ENCODE measurements at places on chromosomes 1 and 21. TPM values are rescaled to one million over a fixed set of nuclear protein-coding genes. Genes with fewer than 3 reads are reported as not detected.

GRCh38 chr1:168717906-168718891 is 10.8 kb downstream of the DPT start:
- H3K27ac ChIP-seq: no peak overlapping the region
- no peak overlapping the region for H3K4me3 ChIP-seq
- DNase-seq: no peak
- no peaks in the 10 kb centered on the region for H3K4me1 ChIP-seq
- H3K36me3 ChIP-seq: no peaks in the 10 kb centered on the region
- peaks cover 19% of the 10 kb centered on the region for H3K27me3 ChIP-seq

- H3K4me1 ChIP-seq: no peaks in the 10 kb centered on the region
- DNase-seq: no peak
- no peak overlapping the region for H3K4me3 ChIP-seq
- H3K27ac ChIP-seq: no peak overlapping the region
- H3K27me3 ChIP-seq: no peaks in the 10 kb centered on the region
These were observed 5.5 kb upstream of the RGS21 start for GRCh38 chr1:192311281-192311680.

GRCh38 chr1:16981269-16981849 is 939 bp upstream of the MFAP2 start:
- peaks cover 33% of the 10 kb centered on the region for H3K27me3 ChIP-seq
- no peak for DNase-seq
- peaks cover 4% of the 10 kb centered on the region for H3K36me3 ChIP-seq
- no peaks in the 10 kb centered on the region for H3K4me1 ChIP-seq
- H3K4me3 ChIP-seq: peak overlapping the region; percentile 9

- peak overlapping the region; percentile 50 for H3K27ac ChIP-seq
- peaks cover 11% of the 10 kb centered on the region for H3K27me3 ChIP-seq
- H3K4me3 ChIP-seq: no peak overlapping the region
- no peaks in the 10 kb centered on the region for H3K36me3 ChIP-seq
- peak; percentile 63 for DNase-seq
These were observed 25.0 kb upstream of the LAPTM5 start for GRCh38 chr1:30782361-30783255.

- no peak overlapping the region for H3K27ac ChIP-seq
- no peaks in the 10 kb centered on the region for H3K36me3 ChIP-seq
- no peak for DNase-seq
These were observed 6.4 kb downstream of the LAMC1 start for GRCh38 chr1:183029591-183030000.

DNA sequence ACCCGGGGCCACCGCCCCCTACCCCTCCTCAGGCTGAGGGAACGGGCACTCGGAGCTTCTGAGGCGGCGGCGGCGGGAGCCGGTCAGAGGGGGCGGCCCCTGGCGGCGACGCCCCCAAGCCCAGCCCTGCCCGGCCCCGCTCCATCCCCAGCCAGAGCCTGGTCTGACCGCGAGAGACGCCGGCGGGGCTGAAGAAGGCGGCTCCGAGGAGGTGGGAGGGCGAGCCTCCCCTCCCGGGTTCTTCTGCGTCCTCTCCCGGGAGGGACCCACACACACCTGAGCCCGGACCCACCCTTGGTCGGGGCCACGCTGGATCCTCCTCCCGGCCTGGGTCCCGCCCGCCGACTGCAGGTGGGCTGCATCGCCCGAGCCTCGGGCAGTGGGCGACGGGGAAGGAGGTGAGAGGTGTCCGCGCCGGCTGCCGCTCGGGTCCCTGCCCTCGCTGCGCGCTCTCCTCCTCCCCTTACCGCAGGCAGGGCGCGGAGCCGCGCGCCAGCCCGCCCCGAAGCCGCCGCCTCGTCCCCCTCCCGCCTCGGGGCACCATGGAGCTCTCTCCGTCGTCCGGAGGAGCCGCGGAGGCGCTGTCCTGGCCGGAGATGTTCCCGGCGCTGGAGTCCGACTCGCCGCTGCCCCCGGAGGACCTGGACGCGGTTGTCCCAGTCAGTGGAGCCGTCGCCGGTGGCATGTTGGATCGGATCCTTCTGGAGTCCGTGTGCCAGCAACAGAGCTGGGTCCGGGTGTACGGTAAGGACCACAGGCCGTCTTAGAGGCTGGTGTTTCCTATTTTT is at the start of gene RASAL2:
Gene RASAL2, plus strand, starts transcription at position 154 of the 788 bp plus-strand sequence. Its CDS starts 389 bp downstream, at position 543.
- H3K4me3 ChIP-seq: peak within 1 kb of the TSS; percentile 61
- no peak within 1 kb of the TSS for H3K27ac ChIP-seq
- DNase-seq: no peak

DNA sequence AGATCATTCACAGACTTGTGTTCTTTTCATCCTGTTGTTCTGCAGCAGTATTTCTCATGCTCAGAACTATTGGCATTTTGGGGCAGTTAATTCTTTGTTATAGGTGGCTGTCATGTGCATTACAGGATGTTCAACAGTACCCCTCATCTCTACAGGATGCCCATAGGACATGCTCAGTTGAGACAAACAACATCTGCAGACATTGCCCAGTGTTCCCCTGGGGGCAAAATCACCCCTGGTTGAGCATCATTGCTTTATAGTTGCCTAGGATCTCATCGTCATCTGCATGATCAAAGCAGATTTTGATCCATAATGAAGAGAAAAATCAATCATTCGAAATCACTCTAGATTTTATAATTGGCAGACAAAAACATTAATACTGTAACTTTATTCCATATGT is 222.5 kb upstream of the CACYBP start:
- no peaks in the 10 kb centered on the region for H3K36me3 ChIP-seq
- no peak overlapping the region for H3K27ac ChIP-seq
- H3K4me1 ChIP-seq: no peaks in the 10 kb centered on the region
- H3K4me3 ChIP-seq: no peak overlapping the region

DNA sequence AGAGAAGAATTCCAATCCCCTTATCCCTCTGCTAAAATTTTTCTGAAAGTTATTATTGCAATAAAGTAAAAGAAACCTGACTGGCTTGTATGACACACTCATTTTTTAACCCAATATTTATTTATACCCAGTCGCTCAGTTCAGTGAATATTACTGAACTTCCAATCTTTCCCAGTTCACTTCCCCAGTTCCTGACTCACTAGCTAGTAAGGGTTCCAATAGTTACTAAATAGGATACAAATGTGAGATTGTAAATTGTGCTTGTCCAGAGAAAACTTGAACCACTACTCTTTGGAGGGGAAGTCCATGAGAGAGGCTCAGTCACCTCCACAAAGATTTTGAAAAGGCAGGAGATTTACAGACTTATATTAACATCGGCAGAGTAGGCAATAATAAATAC is 31.4 kb downstream of the PRDX6 start:
- no peaks in the 10 kb centered on the region for H3K4me1 ChIP-seq
- H3K27me3 ChIP-seq: peaks cover 3% of the 10 kb centered on the region
- no peak for DNase-seq
- no peak overlapping the region for H3K27ac ChIP-seq
- peaks cover 1% of the 10 kb centered on the region for H3K36me3 ChIP-seq

- peaks cover 69% of the 10 kb centered on the region for H3K4me1 ChIP-seq
- no peaks in the 10 kb centered on the region for H3K27me3 ChIP-seq
- DNase-seq: no peak
- peaks cover 31% of the 10 kb centered on the region for H3K36me3 ChIP-seq
- peak overlapping the region; percentile 97 for H3K27ac ChIP-seq
- peak overlapping the region; percentile 35 for H3K4me3 ChIP-seq
These were observed 14.7 kb upstream of the RAP1A start for GRCh38 chr1:111604931-111605330.

- H3K27ac ChIP-seq: peak overlapping the region; percentile 89
- no peaks in the 10 kb centered on the region for H3K27me3 ChIP-seq
- peaks cover 62% of the 10 kb centered on the region for H3K36me3 ChIP-seq
- peaks cover 77% of the 10 kb centered on the region for H3K4me1 ChIP-seq
These were observed 2.2 kb downstream of the FASLG start for GRCh38 chr1:172661107-172661506.

DNA sequence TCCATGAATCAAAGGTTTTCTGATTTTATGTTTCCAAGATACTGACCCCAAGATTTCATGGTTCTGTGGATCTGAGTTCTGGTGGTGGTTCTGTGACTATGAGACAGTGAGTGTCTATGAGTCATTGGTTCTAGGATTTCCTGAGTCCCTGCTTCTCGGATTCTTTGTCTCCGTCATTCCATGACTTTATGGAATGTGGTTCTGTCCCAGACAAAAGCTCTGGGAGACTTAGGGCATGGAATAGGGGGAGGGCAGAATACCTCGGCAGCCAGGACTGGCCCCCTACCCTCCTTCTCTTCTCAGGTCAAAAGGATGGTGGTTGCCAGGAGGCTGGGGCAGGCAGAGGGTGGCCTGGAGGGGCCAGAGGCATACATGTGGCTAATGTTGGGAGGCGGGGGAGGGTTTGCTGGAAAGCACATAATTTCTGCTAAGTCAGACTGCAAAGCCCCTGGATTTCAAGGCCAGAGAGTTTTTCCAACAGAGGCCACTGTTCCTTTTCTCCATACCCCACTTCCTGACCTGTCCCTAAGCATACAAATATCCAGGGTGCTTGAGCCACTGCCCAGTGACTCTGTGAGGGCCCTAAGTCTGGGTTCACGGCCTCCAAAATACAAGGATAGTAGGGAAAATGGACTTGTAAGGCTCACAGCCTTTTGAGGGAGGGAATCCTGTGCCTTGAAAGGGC is 17.2 kb downstream of the CDCP2 start:
- no peak overlapping the region for H3K27ac ChIP-seq
- H3K4me1 ChIP-seq: no peaks in the 10 kb centered on the region
- H3K36me3 ChIP-seq: no peaks in the 10 kb centered on the region
- H3K4me3 ChIP-seq: no peak overlapping the region

- H3K4me1 ChIP-seq: no peaks in the 10 kb centered on the region
- no peak for DNase-seq
- no peaks in the 10 kb centered on the region for H3K27me3 ChIP-seq
- no peak overlapping the region for H3K27ac ChIP-seq
These were observed 48.6 kb upstream of the COL6A1 start for GRCh38 chr21:45932922-45933502.

DNA sequence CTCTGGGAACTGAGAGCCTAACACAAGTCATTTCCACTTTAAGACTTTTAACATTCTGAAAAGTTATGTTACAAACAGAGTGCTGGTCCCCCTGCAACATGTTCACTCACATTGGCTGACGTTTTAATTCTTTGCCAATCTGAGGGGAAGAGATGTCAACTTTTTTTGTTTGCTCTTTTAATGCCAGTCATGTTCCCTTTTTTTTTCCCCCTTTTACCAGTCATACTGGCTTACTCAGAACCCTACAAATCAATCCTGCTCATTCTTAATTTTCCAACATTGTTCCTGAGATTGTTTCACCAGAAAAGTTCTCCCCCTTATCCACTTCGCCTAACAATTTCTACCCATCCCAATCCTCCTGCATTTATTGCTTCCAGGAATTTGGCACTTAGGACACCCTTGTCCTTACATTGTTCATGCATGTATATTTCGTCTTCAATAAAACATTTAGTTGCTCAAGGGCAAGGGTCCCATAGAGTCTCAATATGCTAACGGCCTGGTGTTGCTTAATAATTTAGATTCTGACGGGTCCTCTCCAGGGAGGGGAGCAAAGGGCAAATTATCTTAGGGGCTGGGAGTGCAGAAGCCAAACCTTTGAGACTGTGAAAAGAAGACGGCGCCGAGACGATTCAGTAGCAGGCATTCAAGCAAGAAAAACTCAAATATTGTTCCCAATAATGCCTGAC is 624 bp upstream of the CR1L start:
- peaks cover 8% of the 10 kb centered on the region for H3K4me1 ChIP-seq
- H3K36me3 ChIP-seq: no peaks in the 10 kb centered on the region
- H3K27ac ChIP-seq: no peak overlapping the region
- peaks cover 32% of the 10 kb centered on the region for H3K27me3 ChIP-seq
- no peak for DNase-seq

GRCh38 chr1:145994391-145995120 is 1.8 kb downstream of the TXNIP start:
- H3K36me3 ChIP-seq: peaks cover 45% of the 10 kb centered on the region
- peak overlapping the region; percentile 99 for H3K27ac ChIP-seq
- peak overlapping the region; percentile 94 for H3K4me3 ChIP-seq
- peak; percentile 30 for DNase-seq

DNA sequence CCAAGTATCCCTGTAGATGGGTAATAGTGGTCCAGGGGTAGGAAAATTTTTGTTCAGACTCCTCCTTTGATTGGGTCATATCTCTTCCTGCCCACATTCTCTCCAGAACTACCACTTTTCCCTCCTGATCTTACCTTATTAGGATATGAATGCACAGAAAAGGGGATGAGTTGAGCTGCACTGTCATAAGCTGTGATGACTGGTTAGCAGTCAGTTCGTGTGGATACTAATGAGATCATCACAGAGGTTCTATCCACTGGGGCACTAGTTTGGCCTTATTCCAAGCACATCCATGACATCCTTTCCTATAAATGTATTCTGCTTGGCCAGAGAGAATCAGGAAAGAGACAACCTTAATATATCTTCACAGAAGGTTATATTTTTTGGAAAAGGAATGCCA is 22.1 kb upstream of the TBX15 start:
- H3K4me1 ChIP-seq: peaks cover 8% of the 10 kb centered on the region
- no peak overlapping the region for H3K27ac ChIP-seq
- no peak overlapping the region for H3K4me3 ChIP-seq
- H3K36me3 ChIP-seq: peaks cover 4% of the 10 kb centered on the region
- no peak for DNase-seq
- H3K27me3 ChIP-seq: peaks cover 30% of the 10 kb centered on the region

DNA sequence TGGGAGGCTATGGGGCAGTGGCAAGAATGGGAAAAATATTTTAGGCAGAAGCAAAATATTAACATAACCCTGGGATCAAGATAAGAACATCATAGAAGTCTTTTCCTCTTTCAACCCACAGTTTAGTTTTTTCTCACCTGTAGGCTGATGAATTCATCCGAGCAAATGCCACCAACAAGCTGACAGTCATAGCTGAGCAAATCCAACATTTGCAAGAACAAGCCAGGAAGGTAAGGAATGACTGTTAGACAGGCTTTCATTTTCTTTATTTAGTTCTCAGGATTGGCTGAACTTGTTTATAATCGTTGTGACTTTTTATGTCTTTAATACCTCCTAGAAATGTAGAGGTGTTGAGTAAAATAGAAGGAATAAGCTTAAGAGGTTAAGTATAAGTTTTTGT is 6.4 kb downstream of the C1orf50 start:
- no peak for DNase-seq
- no peaks in the 10 kb centered on the region for H3K27me3 ChIP-seq
- H3K27ac ChIP-seq: no peak overlapping the region
- H3K4me1 ChIP-seq: peaks cover 29% of the 10 kb centered on the region
- peaks cover 55% of the 10 kb centered on the region for H3K36me3 ChIP-seq

GRCh38 chr1:175742790-175743459 is 470 bp downstream of the TNR start:
- no peak overlapping the region for H3K27ac ChIP-seq
- peaks cover 16% of the 10 kb centered on the region for H3K27me3 ChIP-seq
- DNase-seq: no peak

Gene MSH4
- total RNA-seq: 0.54 TPM

Gene ADGRB2
- total RNA-seq: 0.13 TPM

Gene SPRR3
- not detected for total RNA-seq

Gene TSPEAR
- not detected for total RNA-seq

Gene FAM131C
- 0.57 TPM for total RNA-seq

Gene C1orf141
- not detected for total RNA-seq

Gene UBL4B
- not detected for total RNA-seq

Gene PDPN
- not detected for total RNA-seq

Gene MANEAL
- total RNA-seq: 4.0 TPM

Gene NPL
- 6.4 TPM for total RNA-seq

Gene FAM72D
- total RNA-seq: 8.7 TPM

Gene LAMC1
- 0.49 TPM for total RNA-seq

Gene KCNK1
- total RNA-seq: 2.1 TPM

Gene SPATA45
- total RNA-seq: not detected

Gene GBP2
- 225 TPM for total RNA-seq
